CD4-positive, alpha-beta T cell treated with Interleukin-12 subunit alpha and Interleukin-12 subunit beta, for 1 hour (primary cell): ENCODE measurements at places on chromosomes 1 and 21.

DNA sequence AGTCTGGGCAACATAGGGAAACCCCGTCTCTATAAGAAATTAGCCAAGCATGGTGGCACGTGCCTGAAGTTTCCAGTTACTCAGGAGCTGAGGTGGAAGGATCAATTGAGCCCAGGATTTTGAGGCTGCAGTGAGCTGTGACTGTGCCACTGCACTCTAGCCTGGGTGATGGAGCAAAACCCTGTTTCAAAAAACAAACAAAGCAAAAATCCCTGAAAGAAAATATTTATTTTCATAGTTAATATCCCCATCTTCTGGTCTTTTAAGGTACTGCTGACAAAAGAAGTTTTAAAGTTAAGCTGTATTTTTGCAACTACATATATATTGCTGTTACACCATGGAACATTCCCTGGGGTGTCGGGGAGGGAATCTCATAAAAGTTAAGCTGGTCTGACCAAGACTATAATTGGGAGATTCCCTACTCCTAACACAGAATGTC, 26.0 kb downstream of the VAMP4 start:
- DNase-seq, result no peak

DNA sequence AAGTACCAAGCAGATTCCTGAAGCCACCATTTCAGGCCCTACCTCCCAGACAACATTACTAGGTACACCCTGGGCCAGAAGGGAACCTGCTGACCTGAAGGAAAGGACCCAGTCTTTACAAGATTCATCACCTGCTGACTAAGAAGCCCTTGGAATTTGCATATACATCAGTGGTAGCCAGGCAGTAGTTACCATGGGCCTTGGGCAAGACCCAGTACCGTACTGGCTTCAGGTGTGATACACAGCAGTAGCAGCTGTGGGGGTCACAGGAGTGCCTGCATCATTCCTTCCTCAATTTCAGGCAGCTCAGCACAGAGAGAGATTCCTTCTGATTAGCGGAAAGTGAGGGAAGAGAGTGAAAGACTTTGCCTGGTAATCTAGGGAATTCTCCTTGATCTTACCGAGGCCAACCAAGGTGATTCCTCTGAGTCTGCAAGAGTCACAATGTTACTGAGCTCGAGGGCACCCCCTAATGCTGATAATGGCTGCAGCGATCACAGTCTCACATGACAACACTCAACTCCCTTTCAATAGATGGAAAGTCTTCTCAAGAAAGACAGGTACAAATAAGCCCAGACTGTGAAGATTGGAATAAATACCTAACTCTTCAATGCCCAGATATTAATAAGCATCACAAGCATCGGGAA, 22.0 kb upstream of the UHMK1 start:
- no peak for DNase-seq

- peak; percentile 98 for DNase-seq
Measured at GRCh38 chr1:11805422-11806306, at the start of the genes CLCN6 and MTHFR. Gene CLCN6 (plus strand): TSS chr1:11806191. CDS start chr1:11806263, 72 bp downstream. Gene MTHFR (minus strand): TSS chr1:11805964. CDS start chr1:11803116, 2,848 bp downstream.

- no peak for DNase-seq
Measured at GRCh38 chr1:187047298-187047697, 218.5 kb downstream of the PLA2G4A start.

GRCh38 chr1:229271448-229272159, 693 bp downstream of the RAB4A start:
- DNase-seq, result peak; percentile 54

- DNase-seq, result peak; percentile 62
Measured at GRCh38 chr1:42319871-42320484, 15.1 kb downstream of the FOXJ3 start.

DNA sequence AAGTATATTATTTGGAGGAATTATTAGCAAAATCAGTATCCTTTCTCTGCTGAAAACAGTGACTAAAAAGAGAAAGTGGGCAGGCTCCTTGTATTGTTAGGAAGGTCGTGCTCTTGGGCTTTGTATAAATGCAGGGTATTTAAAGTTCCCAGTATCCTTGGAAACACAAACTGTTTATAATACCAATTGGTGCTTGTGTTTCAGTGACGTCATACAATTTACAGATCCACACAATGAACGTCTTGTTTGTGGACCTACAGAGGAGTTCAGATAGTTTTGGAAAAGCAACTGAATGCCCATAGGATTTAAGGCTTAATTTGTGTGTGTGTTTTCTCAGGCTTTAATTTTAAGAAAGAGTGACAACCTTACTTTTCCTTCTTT, 168.2 kb downstream of the RASAL2 start:
- no peak for DNase-seq

DNA sequence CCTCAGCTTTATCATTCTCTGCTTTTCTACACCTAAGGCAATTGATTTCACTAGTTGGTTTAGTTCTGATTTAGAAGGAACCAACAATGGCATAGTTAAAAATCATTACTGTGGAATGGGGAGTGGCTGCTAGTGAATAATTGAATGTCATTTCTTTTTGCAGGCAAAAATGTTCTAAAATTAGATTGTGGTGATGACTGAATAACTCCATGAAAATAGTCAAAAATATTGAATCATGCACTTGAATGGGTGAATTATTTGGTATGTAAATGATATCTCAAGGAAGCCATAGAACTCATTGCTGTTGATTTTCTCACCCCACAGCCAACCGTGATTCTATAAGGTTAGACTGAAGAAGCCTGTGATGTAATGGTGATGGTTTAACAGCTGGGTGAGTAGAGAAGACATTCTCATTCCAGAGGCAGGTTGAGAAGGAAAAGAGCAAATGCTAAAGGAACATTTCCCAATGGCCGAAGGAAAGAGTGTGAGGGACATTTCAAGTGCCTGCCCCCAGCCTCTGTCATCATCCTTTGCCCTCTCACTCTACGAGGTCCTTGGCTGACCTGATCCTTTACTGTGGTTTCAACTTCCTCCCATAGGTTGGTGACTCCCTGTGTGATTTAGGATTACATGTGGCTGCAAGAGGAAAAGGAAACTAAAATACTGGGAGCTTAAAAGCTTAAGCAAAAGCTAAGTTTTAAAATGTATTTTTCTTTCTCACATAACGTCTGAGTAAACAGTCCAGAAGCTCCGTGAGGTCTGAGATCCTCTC, 12.5 kb downstream of the OVAAL start:
- DNase-seq, result no peak

GRCh38 chr1:27235827-27236226, 1.4 kb downstream of the WDTC1 start:
- DNase-seq, result no peak

- DNase-seq, result no peak
Measured at GRCh38 chr1:115198938-115199337, 109.6 kb upstream of the TSPAN2 start.

DNA sequence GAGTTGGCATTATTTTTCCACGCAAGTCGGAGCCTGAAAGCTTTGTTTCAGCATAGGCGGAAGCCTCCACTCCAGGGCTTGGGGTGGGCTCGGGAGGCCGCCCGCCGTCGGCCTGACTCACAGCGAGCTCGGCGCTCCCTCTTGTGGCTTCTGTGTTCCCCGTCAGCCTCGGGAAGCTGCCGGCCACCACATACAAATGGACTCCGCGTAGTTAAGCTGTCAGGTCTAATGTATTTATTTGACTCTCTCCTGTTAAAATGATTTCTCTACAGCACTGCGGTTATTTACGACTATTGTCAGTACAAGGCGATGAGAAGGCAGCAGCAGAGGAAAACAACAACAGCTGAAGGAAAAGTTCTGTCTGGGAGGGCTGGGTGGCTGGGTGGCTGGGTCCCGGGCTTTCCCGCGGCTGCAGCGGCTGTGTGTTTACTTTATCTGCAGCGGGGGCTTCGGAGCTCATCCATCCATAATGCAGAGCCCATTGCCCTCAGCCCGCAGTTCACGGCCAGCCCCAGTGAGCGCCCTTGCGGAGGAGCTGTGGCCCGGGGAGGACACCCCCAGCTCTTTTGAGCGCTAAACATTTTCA, 375.7 kb upstream of the CAMK1G start:
- no peak for DNase-seq

DNA sequence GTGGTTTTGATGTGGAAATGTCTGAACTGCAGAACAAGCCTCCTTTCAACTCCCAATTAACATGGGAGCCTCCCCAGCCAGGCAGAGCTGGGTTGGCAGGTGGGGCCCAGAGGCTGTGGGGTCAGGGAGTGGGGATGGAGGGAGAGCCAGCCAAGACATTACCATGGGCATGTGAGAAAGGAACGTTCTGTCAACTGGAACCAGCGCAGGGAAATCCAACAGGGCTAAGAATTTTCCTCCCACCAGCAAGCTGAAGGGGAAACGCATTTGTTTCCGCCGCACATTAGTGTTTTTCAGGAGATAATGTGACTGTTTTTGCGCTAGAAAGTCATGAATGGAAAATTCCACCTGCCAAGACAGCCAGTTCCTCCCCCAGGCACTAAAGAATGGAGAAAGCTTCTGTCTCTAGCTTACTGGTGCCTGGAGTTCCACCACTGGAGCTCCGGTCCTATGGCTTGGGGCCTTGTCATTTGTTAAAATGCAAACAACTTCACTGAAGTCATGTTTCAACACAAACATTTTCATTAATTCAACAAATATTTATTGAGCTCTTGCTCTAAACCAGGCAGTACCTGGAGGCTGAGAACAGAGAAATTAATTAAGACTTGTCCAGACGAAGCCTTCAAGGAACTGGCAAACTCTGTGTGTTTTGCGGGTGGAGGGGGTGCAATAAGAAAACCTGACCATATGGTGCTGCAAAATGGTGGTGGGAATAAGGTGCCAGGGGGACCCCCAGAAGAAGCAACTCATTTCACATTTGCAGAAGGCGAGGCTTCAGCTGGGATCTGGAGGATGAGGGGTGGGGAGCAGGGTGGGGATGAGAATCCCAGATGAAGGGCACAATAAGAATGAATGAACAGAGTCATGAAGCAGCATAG, 305.1 kb downstream of the MATN1 start:
- DNase-seq, result no peak

DNA sequence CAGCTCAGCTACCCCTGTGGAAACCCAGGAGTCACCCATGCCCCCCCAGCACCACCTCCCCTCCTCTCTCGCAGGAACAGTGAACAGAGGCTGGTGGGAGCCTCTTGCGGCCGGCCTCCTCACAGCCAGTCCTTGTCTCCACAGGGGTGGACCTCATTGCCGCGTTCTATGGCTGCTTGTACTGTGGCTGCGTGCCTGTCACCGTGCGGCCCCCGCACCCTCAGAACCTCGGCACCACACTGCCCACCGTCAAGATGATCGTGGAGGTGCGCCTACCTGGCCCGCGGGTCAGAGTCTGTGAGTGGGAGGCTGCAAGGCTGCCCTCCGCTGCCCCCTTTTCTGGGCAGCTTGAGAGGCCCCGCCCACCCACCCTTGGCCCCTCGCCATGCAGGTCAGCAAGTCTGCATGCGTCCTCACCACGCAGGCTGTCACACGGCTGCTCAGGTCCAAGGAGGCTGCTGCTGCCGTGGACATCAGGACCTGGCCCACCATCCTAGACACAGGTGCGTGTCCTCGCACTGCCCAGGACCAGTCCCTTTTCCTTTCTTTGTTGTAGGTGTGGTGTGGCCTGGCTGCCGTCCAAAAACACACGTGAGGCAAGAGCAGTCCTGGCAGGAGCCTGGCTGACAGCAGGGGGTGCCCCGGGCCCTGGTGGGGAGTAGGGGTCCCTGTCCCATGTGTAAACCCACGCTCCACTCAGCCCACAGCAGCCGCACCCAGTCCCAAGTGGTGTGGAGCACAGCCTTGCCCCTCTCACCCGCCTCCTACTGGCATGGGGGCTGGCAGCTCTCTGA, 50.3 kb downstream of the S100B start:
- DNase-seq, result no peak
